ENCODE measurements at places on chromosomes 4 and X. TPM values are rescaled to one million over a fixed set of nuclear protein-coding genes. Genes with fewer than 3 reads are reported as not detected.

The CD99 gene
- 354 TPM for total RNA-seq

The FAM133A gene
- 0.20 TPM for total RNA-seq

The AMTN gene
- total RNA-seq, result 0.13 TPM

The TLR10 gene
- not detected for total RNA-seq

The SLC25A53 gene
- 16.4 TPM for total RNA-seq

The ACOX3 gene
- 22.1 TPM for total RNA-seq

The SYP gene
- total RNA-seq, result 0.59 TPM

The SRPX gene
- 500 TPM for total RNA-seq

The GUCY1B1 gene
- total RNA-seq, result 4.9 TPM

The MCF2 gene
- total RNA-seq, result 0.07 TPM

Measured in smooth muscle cell of the pulmonary artery (primary cell).